Fibroblast of mammary gland (primary cell): ENCODE measurements at places on chromosomes 5 and 9.
A peak's percentile ranks its signal among the peaks of the same experiment; 100 is the strongest.

DNA sequence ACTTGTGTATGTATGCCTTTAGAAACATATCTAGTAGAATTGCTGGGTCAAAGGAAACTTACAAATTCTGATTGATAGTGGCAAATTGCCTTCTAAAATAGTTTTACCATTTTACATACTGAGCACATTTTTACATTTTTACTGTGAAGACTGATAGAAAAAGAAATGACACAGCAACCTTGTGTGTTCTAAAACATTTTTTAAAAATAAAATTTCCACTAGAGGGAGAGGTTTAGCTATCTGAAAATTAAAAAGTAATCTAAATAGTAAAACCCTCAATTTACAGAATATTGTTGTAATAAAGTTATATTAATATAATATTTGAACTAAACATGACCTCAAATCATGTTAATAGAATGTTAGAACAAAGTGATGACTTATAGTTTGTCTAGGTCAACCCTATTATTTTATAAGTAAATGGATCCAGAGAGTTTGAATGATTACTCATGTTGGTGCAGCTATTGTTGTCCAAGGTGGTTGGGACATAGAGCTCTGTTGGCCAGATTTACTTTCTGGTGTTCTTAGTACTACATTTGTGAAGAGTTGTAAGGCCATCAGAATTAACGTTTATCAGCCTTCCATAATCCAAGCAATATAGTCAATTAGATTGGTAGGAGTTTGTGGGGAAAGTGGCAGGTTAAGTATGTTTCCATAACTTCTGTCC, 17.2 kb downstream of the CENPP start:
- peak; percentile 58 for DNase-seq

DNA sequence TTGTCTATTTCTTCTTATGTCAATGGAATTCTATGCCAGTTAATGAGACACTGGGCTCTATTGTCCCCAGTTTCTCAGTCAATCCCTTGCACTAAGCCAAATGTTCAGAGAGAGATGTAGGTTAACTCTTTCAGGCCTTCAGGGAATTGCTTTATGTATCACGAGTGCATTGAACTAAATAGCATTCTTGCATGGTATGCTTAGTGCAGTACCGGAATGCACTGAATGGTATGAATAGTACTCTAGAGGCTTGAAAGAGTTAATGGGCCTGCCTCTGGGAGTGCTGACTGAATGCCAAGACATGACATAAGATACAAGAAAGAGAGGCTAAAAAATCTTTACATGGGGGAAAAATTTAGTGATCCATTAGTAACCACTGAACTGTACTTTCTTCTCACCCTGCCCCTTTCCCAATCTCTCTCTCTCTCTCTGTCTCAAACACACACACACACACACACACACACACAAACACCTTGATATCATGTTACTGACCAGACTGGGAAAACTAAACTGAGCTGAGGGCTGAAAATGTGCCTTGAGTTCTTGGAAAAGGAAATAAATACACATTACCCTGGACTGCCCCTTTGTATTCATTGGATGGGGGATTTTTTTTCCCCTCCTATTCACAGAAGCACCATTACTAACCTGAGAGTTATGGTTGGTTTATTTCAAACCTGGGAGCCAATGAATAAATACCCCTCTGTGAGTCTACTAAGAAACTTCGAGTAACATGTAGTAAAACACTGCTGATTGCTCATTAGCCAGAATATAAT, 35.4 kb upstream of the TMC1 start:
- DNase-seq, result peak; percentile 18

- DNase-seq, result peak; percentile 4
Observed at GRCh38 chr5:89232139-89232603, 349.2 kb upstream of the MEF2C start.

GRCh38 chr9:14027116-14027800, 286.7 kb downstream of the NFIB start:
- DNase-seq, result no peak

GRCh38 chr5:174087783-174088182, 42.3 kb downstream of the NSG2 start:
- no peak for DNase-seq

DNA sequence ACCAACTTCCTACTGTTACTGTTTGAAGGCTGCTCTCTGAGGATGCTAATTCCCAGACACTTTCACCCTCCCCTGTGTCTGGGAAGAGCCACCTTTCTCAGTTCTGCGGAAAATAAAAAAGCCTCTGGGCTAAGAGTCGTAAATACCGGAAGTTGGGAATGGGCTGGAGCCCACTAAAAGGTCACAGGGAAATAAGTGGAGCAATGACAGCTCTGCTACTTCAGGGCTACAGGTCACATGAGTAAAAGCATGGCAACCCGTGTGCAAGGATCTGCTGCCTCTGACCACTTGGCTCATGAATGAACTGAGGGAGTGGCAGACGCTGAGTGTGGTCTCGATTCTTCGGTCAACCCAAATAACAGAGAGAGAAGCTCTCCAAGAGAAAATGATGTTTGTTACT, 25.8 kb upstream of the ATP6V1G1 start:
- no peak for DNase-seq

DNA sequence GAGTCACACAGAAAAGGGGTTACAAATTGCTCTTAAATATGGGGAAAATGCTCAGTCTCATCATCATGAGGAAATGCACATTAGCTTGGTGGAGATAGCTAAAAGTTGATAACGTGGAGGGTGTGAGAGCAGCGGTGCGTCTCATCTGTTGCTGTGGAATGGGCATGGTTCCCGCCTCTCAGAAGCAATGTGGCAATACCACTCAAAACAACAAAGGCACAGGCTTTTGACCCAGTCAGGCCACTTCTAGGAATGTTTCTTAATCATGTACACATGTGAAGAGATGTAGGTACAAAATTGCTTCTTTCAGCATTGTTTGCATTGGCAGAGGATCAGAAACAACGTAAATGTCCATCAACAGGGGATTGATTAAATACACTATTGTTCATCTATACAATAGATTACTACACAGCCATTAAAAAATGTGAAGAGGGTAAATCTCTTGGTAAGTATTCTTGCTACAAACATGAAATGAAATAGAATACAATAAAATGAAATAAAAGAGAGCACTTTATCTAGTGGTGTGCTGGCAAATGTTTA, 212.6 kb upstream of the MSX2 start:
- DNase-seq, result peak; percentile 5

- DNase-seq, result no peak
Observed at GRCh38 chr5:96901384-96901783, 25.1 kb downstream of the ERAP2 start.

DNA sequence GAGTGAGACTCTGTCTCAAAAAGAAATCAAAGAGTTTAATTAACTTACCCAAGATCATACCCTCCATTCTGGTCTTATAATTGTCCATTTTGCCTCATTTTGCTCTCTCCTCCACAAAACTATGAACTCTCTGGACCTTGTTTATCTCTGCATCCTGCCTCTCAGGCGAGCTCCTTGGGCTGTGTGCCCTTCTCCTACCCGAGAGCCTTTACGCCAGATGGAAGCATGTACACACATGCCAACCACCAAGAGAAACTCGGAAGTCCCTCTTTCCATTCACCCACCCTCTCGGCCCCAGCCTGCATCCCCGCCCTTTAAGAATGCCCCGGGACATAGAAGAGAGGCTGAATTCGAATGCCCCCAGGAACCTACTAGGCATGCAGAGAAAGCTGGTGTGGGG, 25.9 kb downstream of the CPLX2 start:
- no peak for DNase-seq

DNA sequence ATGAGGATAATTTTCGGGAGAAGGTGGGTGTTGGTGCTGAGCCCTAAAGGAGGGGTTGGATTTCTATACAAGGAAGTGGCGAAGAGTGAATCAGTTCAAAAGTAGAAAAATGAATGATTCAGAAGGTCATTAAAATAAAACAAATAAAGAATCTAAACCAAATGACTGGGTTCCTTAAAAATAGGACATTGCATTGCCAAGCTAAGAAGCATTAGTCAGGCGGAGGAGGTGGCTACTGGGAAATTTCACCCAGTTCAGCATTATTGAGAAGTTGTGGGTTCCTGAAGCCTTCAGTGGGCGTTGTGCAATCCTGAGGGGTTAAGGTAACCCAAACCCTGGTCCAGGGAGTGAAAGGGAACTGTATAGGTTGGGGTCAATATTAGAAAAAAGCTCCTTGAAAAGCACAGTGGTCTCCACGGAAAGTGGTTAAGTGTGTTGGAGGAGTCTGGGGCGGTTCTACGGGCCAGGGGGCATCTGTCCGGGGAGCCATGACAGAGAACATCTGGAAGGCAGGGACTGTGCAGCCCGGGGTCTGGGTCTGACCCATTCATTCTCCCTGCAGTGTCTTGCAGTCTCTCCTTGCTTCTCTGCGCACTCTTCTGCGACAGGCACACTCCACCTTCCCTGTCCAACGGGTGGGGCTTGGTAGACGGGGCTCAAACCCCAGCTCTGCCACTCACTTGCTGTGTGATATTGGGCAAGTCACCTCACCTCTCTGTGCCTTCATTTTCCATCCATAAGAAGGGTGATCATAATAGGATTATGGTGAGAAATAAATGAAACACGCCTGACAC, 27.6 kb upstream of the DUSP1 start:
- peak; percentile 98 for DNase-seq

DNA sequence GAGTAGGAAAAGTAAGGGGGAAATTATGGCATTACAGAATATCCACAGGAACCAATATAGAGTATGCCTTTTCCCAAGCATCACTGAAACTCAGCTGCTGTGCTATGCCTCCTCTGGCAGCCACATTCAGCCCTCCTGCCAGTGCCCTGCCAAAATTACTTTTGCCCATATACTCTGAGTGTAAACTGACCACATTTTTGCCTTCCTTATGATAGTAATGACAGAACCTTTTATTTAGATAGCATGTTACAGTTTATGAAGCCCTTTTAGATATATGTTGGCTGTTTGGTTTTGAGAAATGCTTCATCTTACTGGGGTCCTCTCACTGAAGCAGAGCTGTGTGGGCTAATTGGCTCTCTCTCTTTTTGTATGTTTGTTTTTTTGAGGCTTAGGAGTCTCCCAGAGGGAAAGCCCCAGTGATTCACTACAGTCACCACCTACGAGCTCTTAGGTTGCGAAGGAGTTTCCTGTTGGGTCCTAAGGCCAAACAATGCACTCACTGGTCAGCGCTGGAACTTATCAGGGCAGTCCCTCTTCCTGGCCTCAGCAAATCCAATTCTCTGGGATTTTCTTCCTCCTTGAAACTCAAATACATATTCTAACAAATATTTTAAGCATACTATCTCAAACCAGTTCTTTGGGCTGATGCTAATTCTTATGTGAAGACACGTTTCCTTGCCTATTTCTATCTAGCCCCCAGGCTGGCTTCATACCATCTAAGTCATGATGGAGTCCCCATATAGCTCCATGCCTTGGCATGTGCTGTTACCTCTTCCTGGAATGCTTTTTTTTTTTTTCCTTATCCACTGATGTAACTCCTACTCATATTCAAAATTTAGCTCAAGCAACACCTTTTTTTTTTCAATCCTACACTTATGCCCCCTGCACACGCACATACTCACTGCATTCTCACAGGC, 3.7 kb downstream of the PHF24 start:
- DNase-seq, result peak; percentile 80
